Left hindlimb (tissue), 1 donor: ENCODE measurements at places on chromosomes 7 and 10.

GRCh38 chr10:126674741-126675515 lies 4.4 kb upstream of the C10orf90 start:
- no peak for DNase-seq

DNA sequence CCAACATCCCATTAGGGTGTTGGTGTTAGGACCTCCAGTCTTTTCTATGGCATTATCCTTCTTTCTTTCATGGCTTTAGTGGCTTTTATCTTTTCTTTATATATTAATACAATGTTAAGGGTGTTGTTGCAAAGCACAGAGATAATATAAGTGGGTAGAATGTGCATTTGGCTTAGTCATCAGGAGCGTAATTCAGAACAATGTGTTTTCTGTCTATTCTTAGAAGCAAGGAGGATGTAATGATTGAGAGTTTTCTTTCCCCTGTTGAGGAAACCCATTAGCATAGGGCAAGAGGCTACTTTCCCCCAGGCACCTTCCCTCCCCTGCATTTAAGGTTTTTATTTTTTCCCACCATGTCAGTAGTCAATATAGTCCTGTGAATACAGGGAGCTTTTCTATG lies 79.7 kb downstream of the TMEM106B start:
- DNase-seq, result no peak

DNA sequence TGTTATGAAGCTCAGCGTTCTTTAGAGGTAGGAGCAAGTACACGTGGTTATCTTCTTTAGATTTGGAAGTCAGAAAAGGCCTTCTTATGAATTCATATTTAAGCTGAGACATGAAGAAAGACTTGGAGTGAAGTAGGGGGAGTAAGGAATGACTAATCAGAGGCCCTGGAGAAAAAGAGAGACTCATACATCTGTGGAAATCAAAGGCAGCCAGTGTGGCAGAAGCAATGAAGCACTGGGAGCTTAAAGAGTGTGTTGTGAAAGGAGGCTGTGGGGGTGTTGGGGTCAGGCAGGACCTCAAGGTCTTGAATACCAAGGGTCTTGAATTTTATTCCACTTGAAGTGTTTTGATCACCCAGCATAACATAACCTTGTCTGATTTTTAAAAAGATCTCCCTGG lies 35.7 kb upstream of the FGL2 start:
- DNase-seq, result no peak

DNA sequence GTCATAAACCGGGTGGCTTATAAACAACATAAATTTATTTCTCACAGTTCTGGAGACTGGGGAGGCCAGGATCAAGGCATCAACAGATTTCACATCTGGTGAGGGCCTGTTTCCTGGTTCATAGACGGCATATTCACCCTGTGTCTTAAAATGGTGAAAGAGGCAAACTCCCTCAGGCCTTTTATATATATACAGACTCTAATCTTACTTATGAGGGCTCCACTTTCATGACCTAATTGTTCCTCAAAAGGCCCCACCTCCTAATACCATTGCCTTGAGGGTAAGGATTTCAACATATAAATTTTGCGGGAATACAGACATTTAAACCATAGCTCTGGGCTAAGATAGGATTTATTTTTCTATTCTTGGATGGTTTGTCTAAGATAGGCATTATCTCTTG lies 187.2 kb downstream of the PPP1R3A start:
- no peak for DNase-seq

DNA sequence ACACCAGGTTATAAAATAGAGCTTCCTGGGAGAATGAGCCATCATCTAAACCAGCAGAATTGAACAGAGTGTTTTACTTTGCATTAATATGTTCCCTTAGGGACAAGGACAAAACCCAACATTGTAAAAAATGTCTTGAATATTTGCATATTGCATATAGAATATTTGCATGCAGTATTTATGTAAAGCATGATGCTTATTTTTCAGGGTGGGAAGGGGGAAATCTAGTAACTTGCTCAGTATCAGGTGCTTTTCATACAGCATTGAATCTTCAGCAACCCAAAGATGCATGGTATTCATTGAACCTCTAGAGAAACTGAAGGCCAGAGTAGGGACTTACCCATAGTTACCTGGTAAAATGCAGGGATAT lies 409.2 kb upstream of the ZMIZ1 start:
- no peak for DNase-seq

DNA sequence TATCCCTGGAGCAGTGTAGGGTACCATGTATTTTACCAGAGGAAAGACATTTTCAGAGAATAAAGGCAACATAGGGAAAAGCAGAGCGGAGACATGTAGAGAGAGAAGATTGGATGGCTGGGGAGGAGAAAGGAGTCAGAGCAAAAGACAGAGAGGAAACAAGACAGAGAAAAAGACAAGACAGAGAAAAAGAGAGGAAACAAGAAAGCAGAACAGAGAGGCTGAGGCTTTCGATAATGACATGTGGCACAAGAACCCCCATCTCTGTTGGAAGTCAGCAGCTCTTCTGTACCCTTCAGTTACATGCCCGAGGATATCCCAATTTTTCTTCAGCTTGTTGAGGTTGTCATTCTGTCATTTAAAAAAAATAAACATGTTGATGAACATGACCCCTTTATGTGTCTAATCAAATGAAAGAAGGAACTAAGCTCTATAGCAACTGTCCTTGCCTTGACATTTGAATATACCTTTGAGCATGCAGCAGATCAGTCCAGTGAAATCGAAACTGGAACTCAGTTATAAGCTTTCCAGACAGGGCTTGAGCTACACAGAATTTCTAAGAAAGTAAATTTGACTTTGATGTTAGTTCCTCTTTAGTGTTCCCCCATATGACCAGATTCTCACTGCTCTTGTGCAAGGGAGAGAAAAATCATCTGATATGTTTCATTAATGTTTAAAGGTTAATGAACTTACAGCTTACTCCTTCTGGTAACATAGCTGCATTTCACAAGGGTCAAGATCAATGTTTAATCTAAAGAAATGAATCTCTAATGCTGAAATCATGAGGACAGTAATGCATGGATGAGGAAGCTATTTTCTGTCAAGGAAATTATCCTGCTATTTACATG lies 75.1 kb upstream of the SP4 start:
- DNase-seq, result no peak

DNA sequence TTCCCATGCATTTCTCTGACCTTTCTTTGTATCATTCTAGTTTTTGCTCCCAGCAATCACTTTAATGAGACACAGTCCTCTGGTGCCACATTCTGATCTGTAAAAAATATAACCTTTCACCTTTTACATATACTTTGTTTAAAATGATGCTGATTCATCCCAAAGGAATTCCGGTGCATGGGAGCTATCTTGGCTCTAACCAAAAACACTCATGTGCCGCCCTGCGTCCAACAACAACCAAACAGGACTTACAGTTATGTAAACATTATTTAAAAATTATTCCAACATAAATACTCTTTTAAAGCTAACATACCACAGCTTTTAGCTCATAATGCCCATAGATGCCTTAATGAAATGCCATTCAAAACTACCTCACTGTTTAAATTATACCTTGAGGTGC lies 7.7 kb upstream of the OPALIN start:
- no peak for DNase-seq

GRCh38 chr7:140610204-140611165 lies 30.1 kb downstream of the DENND2A start:
- DNase-seq, result no peak

DNA sequence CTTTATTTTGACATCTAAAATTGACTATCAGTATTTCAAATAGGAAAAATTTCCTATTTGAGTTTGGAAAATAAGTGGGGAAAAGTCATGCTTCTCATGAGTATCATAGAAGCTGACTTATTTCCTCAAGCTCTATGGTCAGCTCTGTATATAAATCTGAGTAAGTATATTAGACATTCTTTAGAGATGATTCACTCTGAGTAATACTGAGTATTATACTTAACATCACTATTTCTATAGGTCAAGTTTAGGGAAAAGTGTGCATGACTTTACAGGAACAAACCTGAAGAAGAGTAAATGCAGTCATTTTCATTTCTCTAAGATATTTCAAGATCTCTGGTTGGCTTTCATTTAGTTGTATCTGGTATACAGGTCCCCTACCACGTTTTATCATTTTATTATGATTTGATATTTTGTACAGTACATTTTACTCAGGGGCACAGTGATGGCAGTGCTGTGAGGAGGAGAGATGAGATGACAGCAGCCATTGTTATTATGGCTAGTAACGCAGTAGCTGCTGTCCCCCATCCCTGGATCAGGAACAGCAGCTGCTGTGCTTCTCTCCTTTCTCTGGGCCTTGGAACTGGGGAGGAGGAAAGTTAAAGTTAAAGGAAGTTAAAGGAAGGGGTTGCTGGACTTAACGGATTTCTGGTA lies 15.2 kb downstream of the SND1 start:
- DNase-seq, result no peak

GRCh38 chr7:127473409-127473808 lies 80.9 kb upstream of the ZNF800 start:
- DNase-seq, result no peak

GRCh38 chr7:155533827-155534690 lies 12.3 kb downstream of the CNPY1 start:
- no peak for DNase-seq

GRCh38 chr10:51314481-51314880 lies 240.2 kb downstream of the PRKG1 start:
- no peak for DNase-seq

DNA sequence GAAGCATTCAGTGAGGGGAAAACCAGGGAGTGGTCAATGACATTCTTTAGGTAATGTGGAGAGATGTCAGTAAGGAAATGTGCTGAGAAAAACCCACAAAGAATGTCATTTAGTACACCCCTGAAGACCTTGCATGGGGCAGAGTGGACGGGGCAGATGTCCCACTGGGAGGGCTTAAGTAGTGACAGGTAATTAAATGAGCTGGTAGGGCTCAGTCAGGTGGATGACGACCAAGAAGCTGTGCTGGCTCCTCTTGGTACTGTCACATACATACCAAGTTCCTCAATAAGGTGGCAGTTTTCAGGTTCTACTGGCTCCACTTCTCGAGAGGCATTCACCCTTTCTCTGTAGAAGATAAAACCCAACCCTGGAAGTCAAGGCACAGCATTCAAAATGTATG lies 1.8 kb downstream of the PON3 start:
- DNase-seq, result no peak

GRCh38 chr7:45158471-45158870 lies 880 bp downstream of the RAMP3 start:
- DNase-seq, result no peak

DNA sequence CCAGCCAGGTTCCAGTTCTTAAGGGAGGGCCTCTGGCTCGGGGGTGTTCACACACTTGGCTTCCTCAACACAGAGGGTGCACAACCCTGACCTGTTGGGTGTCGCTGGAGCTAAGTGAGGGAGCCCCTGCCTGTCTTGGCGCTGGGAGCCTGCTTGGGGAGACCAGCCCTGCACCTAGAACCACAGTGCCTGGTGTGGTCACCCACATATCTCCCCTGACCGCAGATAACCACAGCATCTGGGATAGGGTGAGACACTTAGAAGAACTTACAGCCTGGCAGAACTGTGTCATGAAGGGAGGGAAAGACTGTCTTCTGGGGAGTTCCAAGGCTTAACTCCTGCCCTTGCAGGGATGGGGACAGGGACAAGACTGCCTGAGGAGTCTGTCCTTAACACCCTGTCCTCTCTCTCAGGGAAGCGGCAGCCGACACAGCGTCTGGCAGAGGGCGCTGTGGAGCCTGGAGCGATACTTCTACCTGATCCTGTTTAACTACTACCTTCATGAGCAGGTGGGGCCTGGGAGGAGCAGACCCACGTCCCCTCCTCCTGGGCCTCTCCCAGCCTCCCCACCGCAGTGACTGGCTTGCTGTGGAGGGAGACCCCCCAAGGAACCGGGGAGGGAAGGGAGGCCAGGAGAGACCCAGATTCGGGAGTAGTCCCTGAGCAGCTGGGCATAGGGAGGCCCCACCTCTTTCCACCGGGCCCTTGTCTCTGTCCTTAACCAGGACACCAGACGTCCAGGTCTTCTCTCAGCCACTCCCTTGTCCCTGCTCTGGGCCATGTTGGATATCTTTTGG lies 59.0 kb downstream of the PALD1 start:
- no peak for DNase-seq

GRCh38 chr7:39720586-39720985 lies 97.2 kb downstream of the RALA start:
- no peak for DNase-seq

GRCh38 chr7:155965010-155965409 lies 152.7 kb upstream of the SHH start:
- no peak for DNase-seq

DNA sequence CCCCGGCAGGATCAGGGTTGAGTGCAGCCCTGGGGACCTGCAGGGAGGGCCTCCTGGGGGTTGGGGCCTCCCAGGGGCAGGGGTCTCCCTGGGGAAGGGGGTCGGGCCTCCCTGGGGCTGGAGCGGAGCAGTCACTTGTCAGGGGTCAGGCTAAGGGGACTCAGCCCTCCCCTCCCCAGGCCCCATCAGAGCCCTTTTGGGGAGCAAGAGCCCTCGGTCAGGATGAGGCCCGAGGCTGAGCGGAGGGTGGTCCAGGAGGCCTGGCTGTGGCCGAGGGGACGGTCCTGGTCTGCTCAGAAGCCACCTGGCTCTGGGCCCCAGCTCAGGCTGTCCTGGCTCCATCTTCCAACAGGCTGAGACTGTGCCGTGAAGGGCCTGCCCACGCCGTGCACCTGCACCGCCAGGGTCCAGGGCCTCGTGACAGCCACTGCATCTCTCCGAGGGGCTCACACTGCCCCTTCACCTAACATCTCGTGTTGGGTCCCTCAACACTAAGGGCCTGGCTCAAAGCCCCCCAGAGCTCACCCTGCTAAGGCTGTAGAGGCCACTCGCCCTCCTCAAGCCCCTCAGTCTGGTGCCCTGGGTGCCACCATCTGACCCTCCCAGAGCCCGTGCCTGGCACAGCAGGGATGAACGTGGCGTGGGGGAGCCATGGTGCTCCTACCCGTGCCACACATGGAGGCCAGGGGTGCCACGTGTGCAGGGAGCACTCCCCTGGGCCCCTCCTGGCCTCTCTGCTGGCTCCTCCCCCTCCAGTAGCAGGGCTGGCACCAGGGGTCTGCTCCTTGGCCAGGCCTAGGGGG lies 12.9 kb downstream of the BHLHA15 start:
- DNase-seq, result peak; percentile 13

GRCh38 chr10:132423966-132424861 lies 27.2 kb downstream of the PWWP2B start:
- no peak for DNase-seq

GRCh38 chr10:77501152-77501845 lies 136.3 kb downstream of the KCNMA1 start:
- peak; percentile 83 for DNase-seq
